Kidney tubule cell (primary cell): ENCODE measurements at places on chromosomes 12 and 14.
A peak's percentile ranks its signal among the peaks of the same experiment; 100 is the strongest.

DNA sequence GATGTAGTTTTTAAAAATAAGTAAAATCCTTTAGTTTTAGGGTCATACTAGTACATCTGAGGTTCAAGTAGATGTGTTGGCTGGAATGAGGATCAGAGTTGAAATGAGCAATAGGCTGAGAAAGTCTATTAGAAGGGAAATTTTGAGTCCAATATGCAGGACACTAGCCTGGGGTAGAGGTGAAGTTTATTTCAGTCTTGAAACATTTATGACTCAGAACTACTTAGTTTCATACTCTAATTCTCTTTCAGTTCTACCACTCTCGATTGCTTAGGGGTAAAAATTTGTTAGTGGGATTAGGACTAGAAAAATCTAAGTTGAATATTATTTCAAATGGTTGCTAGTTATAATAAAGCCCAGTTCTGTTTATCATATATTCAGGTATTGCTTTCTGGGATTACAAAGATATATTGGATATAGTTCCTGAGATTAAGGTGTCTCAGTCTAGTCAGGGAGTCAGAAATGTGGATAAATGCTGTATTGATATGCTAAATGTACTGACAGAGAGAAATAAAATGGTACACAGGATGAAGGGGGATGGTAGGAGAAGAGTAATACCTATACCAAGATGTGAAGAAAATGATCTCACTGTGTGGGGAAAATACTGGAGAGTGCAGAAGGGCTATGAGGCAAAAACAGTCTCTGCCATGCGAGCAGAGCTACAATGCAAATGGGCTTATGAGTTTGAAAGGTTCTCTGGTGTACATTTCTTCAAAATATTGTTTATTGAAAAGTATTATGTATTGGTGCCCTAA is 395.8 kb upstream of the FBXO33 start:
- no peak for DNase-seq

DNA sequence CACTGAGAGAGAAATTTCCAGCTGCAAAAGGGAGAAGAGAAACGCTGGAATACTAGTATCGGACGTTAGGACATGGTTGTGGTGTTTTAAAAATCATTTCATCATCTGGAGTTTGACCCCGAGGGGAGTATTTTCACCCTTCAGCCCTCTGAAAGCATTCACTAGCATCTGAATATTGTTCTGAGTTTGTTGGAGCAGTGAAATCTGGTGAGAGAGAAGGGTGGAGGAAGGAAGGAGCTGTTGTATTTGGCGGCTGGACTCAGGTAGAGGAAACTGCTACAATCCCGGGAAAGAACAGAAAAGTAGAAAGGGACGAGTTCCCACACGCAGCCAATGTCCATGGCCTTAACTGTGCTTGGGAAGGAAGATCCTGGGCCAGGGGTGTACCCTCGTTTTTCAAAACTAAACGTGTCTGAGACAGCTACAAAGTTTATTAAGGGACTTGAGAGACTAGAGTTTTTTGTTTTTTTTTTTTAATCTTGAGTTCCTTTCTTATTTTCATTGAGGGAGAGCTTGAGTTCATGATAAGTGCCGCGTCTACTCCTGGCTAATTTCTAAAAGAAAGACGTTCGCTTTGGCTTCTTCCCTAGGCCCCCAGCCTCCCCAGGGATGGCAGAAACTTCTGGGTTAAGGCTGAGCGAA is 896 bp upstream of the CDKN1B start:
- no peak for DNase-seq

- DNase-seq: no peak
Measured at GRCh38 chr12:124667506-124668326, 100.3 kb upstream of the NCOR2 start.

DNA sequence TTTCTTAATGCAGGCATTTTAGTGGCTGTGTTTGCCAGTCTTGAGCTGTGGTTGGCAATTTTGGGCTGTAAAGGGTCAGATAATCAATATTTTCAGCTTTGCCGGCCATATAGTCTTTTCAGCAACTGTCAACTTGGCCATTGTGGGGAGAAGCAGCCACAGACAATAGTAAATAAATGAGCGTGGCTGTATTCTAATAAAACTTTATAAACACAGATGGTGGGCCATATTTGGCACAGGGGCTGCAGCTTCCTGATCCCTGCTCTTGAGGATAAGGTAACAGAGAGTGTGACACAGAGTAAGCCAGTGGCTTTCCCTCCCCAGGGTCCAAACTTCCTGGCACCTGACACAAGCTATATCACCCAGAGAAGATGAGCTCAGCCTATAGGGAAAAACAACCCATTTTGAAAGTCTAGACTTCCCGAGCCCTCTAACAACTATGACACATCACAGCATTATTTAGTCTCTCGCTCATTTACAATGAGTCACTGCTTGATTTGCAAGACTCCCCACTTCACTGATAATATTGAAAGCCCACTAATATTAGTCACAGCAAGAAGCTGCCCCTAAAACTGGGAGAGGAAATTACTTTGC is 163.1 kb upstream of the TMPO start:
- peak; percentile 96 for DNase-seq

DNA sequence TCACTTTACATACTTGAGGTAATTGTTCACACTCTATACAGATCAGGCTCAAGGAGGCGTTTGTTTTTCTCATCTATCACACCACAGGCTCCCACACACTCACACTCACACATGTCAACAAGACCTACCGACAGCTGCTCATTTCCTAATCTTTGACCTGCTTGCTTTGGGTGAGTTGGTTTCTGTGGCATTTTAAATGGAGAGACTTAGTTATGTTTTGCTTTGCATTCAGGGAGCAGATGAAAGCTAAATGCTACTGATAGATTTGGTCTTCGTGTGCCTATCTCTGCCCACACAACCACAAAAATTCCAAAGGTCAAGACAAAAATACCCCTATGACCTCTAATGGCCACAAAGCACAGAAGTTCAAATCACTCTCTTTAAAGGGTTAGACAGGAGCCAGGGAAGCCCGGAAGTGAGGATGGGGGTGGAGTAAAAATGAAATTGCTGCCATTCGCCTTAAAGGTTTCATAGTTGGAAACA is 203.5 kb upstream of the G2E3 start:
- no peak for DNase-seq

DNA sequence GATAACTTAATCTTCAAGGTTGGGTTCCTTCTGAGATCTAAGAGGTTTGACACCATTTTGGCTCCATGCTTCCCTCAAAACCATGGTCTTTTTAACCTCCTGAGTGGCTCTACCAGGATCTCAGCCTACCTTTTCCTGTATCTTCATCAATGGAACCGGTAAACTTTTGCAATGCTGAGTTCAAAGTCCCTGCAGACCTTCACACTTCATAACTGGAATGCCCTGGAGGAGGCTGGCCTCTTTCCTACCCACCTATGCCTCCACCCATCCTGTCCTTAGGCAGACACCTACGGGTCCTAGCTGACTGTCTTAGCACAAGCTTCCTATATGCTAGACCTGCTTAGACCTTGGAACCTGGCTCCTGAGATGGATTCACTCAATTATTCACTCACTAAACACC is 89.5 kb upstream of the EEA1 start:
- no peak for DNase-seq

DNA sequence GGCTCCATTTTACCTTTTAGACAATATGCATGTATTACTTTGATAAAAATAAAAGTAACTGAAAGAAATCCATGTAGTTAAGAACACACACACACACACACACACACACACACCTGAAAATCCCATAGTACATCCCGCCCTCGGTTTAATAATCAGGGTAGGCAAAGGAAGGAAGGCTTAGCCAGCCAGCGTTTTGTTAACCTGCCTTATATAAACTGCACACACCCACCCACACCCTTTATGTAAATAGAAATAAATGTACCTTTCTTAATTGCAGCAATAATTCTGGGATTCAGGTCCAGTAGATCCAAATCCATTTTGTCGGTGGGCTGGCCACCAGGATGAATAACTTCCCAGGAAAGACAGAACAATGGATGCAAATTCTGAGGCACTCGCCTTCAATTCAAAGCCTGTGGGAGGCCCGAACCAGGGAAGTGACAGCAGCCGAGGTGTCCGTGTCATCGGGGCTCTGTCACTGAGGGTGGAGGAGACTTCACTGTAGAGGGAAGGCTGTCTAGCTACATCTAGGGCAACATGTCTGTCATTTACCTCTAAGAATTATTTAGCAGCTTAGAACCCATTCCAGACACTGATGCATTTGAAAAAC is 4.4 kb downstream of the XRCC3 start:
- no peak for DNase-seq

DNA sequence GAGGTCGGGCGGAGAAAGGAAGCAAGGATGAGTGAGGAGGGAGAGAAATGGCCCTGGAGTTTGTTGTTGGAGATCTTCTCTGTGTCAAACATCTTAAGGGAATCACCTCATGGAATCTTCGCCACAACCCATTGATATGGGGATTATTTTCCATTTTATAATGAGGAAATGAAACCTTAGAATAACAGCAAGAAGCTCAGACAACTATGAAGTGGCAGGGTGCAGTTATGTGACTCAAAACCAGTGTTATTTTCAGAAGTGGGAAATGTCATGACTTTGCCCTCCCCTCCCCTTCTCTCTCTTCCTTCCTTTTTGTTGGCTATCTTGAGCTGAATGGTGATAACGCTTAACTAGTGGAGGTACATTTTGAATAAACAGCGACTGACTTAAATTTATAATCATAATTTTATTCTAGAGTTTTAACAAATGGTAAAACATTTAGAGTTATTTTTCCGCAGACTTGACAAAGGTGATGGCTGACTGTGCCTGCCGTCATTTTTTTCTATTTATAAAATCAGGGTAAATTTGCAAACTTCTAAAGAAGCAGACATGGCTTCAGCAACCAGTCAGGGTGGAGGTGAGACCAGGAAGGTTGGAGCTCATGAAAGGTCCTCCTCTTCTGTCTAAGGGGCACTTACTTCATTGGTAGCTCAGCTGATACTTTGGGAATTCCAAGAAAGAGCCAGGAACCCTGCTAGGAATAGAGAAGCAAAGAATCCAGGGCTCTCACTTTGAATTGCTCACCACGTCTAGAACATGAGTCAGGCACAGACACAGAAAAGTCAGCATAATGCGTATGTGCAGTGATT is 232.4 kb downstream of the RGS6 start:
- no peak for DNase-seq

- DNase-seq: peak; percentile 12
Measured at GRCh38 chr14:65731933-65732506, 319.5 kb downstream of the FUT8 start.

DNA sequence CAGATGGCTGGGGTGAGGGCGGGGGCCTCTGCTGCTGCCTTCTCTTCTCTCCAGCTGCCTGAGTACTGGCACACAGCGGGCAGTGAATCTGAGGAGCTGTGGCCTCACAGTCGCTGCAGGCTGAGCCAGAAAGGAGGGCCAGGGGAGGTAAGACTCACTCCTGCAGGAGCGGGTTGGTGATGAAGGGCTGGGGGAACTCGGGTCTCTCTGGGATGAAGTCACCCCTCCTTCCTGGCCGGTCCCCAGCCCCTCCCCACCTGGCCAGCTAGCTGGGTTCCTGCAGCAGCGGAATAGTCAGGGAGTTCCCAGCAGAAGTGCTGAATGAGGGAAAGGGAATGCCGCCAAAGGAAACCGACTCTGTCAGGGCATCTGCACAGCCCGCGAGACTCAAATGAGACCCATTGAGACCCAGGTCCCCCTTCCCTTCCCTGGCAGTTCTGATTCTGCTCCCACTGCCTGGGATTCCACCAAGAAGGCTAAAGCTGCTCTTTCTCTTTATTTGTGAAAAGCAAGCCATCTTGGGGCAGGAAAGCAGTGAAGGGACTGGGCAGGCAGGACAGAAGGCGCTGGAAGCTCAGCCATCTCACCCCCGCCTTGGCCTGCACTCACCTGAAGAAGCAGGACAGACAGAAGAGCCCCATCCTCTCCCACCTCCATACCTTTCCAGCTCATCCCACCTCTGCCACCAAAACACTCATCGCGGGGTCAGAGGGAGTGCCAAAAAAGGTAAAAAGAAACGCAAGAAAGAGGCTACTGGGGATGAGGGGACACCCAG is 5.3 kb downstream of the NGB start:
- DNase-seq: no peak

GRCh38 chr14:92754966-92755365 is 6.5 kb upstream of the LGMN start:
- peak; percentile 38 for DNase-seq

DNA sequence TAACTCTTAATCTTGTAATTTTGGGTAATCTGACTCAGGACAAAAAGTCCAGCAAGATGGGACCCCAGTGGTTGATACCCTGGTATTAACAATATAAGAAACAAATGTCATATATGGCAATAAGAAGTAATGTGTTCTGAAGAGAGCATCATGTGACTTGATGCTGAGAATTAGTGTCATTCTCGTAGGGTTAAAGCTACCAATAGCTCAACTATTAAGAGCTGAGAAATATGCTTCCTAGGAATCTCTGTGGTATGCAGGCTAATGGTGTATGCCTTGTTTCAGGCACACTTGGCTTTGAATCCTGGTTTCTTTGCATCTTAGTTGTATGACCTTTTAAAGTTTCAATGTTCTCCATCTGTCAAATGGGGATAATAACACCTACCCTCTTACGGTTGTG is 9.1 kb downstream of the MYRFL start:
- DNase-seq: peak; percentile 72

GRCh38 chr12:120856980-120857379 is 47.2 kb downstream of the SPPL3 start:
- peak; percentile 19 for DNase-seq

DNA sequence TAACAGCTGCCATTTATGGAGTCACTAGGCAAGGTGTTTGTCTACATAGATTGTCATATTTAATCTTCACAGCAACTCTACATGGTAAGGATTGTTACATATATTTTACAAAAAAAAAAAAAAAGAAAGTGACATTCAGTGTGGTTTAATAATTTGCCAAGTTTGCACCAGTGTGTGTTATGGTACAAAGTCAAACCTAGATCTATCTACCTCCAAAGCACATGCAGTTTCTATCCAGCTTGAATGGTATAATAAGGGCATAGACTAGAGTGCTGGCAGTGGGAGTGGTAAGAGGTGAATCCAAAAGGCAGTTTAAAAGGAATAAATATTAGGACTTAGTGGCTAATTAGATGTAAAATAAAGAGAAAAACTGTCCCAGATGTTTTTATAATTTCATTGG is 66.2 kb upstream of the PCNX4 start:
- DNase-seq: no peak

- no peak for DNase-seq
Measured at GRCh38 chr12:24505366-24506015, 443.4 kb downstream of the BCAT1 start.

DNA sequence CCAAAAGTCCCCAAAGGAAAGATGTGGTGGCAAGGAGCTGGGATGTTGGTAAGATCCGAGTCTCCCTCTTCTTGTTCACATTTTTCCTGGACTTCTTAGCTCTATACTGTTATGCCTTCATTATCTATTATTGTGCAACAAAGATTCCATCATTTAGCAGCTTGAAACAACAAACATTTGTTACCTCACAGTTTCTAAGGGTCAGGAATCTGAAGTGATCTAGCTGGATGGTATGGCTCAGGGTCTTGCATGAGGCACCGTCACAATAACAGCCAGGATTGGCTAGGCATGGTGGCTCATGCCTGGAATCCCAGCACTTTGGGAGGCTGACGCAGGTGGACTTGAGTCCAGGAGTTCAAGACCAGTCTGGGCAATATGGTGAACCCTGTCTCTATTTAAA is 51.1 kb upstream of the KRAS start:
- no peak for DNase-seq

DNA sequence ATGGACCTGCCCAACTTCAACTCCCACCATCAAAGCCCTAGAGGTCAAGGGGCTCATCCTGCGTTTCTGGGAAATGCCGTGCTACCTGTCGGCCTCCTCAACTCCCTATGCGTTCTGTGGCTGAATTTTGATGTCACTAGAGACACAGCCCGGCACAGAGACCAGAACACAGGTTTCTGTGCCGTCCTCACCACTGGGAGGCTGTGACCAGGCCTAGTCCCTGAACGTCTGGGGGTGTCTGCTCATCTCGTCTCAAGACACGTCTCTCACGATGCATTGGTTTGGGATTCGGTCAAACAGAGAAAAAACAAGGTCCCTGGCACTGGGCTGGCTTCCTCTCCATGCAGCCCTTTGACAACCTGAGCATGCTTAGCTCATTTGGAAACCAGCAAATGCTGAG is 33.5 kb downstream of the SLC15A4 start:
- DNase-seq: no peak
